ENCODE measurements at places on chromosomes 16 and 17. TPM values are rescaled to one million over a fixed set of nuclear protein-coding genes. Genes with fewer than 3 reads are reported as not detected.

PHKB gene
- total RNA-seq = 47.1 TPM

GRCh38 chr16:49839017-49839825, 16.7 kb downstream of the ZNF423 start:
- DNase-seq = peak; percentile 36

- no peak for DNase-seq
Observed at GRCh38 chr16:23781176-23781575, 26.4 kb downstream of the CHP2 start.

DNA sequence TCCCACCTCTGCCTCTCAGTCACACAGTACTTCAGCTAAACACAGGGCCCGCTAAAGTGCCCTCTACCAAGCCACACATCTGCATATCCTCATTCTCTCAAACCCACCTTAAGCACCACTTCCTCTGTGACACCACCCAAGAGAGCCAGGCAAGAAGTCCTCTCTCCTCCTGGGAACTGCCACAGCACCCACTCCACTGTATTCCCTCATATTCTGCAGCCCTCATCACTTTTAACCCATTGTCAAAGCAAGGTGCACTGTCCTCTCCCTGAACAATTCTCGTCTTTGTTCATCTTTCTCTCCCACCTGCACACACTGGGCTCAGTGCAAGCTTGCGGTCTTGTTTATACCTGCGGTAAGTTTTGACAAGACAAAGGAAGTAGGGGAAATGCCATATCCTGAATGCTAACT, 13.6 kb downstream of the CHD9 start:
- no peak for DNase-seq

DNA sequence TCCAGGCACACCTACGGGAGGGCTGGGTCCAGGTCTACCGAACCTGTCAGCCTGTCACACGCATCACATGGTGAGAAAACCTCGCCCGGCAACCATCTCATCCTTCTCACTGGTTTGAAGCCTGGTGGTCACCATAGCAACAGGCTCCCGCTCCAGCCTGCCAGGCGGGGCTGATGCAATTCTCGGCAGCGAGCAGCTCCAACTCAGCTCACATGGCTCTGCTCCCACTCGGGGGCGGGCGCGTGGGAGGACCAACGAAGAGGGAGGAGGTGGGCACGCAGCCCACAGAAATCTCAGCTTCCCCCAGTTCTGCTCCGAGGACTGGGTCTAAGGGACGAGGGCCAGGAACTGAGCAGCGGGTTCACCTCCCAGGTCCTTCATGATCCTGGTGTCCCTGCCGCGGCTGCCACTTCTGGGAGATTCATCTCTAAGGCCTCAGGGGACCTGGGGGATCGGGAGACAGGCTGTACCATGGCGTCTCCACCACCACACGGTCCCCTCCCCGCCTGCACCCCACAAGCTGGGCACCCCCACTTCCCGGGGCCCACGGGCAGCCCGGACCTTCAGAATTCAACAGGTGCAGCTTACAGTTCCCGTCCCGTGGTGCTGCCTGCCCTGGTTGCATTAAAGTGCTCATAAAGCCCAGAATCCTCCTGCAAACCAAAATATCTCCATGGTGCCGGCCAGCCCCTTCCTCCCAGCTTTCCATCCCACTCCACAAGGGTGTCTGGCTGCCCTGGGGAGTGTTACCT, 25.8 kb downstream of the ABR start:
- DNase-seq = peak; percentile 81

Data from muscle of leg (tissue), 16 donors.